ENCODE measurements at places on chromosomes 2 and 18.

DNA sequence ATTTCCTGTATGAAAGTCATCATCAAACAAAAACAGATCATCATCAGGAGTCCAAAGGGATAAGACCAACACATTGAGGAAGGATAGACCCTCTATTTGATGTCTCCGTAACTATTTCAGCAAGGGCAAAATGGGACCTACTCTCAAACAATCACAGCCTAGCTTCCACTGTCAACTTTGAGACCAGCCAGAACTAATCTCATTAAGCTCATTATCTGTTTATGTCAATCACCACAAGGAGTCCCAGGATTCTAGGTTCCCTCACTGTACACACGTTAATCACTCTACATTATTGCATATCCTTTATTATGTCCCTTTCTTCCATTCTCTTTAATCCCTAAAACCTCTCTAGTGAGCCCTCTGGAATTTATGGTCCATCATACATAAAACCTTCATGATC, 370.3 kb upstream of the LINC00305 start:
- no peak for DNase-seq

DNA sequence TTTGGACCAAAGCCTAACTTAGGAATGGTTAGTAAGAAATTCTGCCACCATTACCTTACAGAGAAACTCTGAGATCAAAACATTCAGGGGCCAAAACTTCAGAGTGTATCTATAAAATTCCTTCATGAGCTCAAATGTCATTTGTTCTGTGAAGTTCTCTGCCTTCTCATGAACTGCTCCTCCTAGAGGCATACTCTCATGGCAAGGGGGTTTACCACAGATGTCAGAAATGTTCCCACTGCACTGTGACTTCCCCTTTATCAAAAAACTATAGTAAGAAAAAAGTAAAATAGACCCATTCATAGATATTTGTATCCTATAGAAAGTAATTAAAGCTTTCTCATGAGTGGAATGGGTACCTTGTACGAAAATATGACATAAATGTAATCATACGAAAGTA, 68.5 kb downstream of the USP40 start:
- no peak for DNase-seq

GRCh38 chr2:177353187-177353478, 39.4 kb upstream of the AGPS start:
- DNase-seq, result no peak

GRCh38 chr2:119267604-119268003, 44.0 kb downstream of the STEAP3 start:
- DNase-seq, result no peak

DNA sequence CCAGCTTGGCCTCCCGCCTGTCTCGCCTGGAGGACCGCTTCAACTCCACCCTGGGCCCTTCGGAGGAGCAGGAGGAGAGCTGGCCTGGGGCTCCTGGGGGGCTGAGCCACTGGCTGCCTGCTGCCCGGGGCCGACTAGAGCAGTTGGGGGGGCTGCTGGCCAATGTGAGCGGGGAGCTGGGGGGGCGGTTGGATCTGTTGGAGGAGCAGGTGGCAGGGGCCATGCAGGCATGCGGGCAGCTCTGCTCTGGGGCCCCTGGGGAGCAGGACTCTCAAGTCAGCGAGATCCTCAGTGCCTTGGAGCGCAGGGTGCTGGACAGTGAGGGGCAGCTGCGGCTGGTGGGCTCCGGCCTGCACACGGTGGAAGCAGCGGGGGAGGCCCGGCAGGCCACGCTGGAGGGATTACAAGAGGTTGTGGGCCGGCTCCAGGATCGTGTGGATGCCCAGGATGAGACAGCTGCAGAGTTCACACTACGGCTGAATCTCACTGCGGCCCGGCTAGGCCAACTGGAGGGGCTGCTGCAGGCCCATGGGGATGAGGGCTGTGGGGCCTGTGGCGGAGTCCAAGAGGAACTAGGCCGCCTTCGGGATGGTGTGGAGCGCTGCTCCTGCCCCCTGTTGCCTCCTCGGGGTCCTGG, 3.7 kb upstream of the KHK start:
- no peak for DNase-seq

- no peak for DNase-seq
Measured at GRCh38 chr2:213166109-213166508, 14.7 kb upstream of the IKZF2 start.

All from NCI-H460 (cell line).